ENCODE measurements at places on chromosomes 3 and 15. TPM values are rescaled to one million over a fixed set of nuclear protein-coding genes. Genes with fewer than 3 reads are reported as not detected.
A peak's percentile ranks its signal among the peaks of the same experiment; 100 is the strongest.

CLDN16 gene
- not detected for total RNA-seq

GOLGA8G gene
- total RNA-seq, result not detected

RLBP1 gene
- not detected for total RNA-seq

OR5K2 gene
- total RNA-seq, result not detected

NEK11 gene
- 1.1 TPM for total RNA-seq

IQSEC1 gene
- total RNA-seq, result 22.5 TPM

ZNF502 gene
- total RNA-seq, result 0.82 TPM

GPR27 gene
- 1.0 TPM for total RNA-seq

VGLL3 gene
- total RNA-seq, result not detected

BTLA gene
- total RNA-seq, result 33.7 TPM

CCR3 gene
- not detected for total RNA-seq

GABRR3 gene
- 0.05 TPM for total RNA-seq

PHLDB2 gene
- total RNA-seq, result 0.98 TPM

ARGFX gene
- total RNA-seq, result not detected

SLC9C1 gene
- not detected for total RNA-seq

FMN1 gene
- not detected for total RNA-seq

- peak; percentile 87 for DNase-seq
These were observed 41.3 kb downstream of the CMTM7 start for GRCh38 chr3:32432711-32433530.

GRCh38 chr3:169665264-169666075 lies 2.0 kb upstream of the MECOM start:
- no peak for DNase-seq

GRCh38 chr15:96402403-96402802 lies 71.9 kb downstream of the NR2F2 start:
- DNase-seq, result no peak

- DNase-seq, result no peak
These were observed 26.2 kb upstream of the COMMD4 start for GRCh38 chr15:75309711-75310110.

- no peak for DNase-seq
These were observed 66.4 kb downstream of the B3GALNT1 start for GRCh38 chr3:161038725-161039124.

- no peak for DNase-seq
These were observed 603 bp upstream of the PYDC2 start for GRCh38 chr3:191460360-191460759.

GRCh38 chr15:69666921-69667811 lies 214.5 kb downstream of the RPLP1 start:
- DNase-seq, result no peak

DNA sequence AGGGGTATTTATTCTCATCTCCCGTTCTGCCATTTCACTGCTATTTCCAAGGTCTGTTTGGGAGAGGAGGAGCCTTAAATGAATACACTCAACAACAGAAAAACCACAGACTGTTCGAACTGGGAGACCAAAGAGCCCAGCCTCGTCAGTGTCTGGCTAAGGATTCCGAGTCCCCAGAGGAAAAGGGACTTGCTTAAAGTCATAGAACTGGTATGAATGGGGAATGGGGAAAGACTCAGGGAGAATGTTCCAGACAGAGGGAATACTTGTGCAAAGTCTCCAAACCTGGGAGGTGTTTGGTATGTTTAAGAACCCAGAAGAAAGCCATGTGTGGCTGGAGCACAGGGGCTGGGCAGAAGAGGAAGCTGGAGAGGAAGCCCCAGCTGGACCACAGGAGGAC lies 46.9 kb downstream of the FAM43A start:
- DNase-seq, result no peak

GRCh38 chr3:115626006-115626409 lies 2.7 kb downstream of the GAP43 start:
- DNase-seq, result no peak

- peak; percentile 70 for DNase-seq
These were observed 17.5 kb downstream of the RFTN1 start for GRCh38 chr3:16496008-16496407.

- no peak for DNase-seq
These were observed 98.5 kb downstream of the ITPR1 start for GRCh38 chr3:4591669-4592068.

GRCh38 chr3:152011812-152012735 lies 138.6 kb downstream of the SUCNR1 start:
- no peak for DNase-seq

GRCh38 chr3:21562243-21562642 lies 188.8 kb downstream of the ZNF385D start:
- DNase-seq, result no peak

- DNase-seq, result no peak
These were observed 1.1 kb downstream of the PRRT3 start for GRCh38 chr3:9951126-9951525.

- DNase-seq, result no peak
These were observed 256.5 kb upstream of the NECTIN3 start for GRCh38 chr3:110815008-110815583.

DNA sequence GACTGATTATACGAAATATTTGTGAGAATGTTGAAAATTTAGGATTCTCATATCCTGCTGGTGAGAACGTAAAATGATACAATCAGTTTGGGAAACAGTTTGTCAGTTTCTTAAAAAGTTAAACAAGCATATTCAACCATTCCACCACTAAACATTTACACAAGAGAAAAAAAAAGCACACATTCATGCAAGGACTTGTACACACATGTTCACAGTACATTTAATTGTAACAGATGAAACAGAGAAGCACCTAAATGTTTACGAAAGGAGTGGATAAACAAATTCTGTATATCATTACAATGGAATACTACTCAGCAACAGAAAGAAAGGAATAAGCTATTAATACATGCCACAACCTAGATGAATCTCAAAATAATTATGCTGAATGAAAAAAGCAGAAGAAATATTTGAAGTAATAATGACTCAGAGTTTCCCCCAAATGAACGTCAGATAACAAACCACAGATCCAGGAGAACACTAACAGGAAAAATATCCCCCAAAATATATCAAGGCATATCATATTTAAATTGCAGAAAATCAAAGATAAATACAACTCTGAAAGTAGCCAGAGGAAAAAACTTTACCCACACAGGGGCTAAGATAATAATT lies 14.3 kb downstream of the ANKRD28 start:
- no peak for DNase-seq

- no peak for DNase-seq
These were observed 88.2 kb downstream of the RBPMS2 start for GRCh38 chr15:64687172-64687571.

DNA sequence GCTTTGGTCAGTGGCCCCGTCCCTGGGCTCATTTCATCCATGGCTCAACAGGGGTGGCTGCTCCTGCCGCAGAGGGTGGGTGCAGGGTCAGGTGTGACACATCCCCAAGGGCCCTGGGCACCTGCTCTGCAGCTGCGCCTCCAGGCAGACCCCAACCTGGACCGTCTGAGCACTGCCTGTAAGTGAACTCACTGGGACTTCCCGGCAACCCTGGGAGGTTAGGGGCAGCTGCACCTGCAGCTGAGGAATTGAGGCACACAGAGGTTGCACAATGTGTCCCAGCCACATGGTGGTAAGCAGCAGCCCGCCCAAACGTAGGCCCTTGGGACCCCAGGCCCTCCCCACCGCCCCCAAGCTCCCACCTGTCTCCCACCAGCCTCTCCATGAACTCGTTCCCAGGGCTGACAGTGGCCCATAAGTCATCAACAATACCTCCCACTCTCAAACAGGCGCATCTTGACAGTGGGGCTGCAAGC lies 55.1 kb downstream of the PLXNA1 start:
- no peak for DNase-seq

- DNase-seq, result no peak
These were observed 263.4 kb upstream of the WNT5A start for GRCh38 chr3:55750525-55750924.

- peak; percentile 60 for DNase-seq
These were observed 602 bp downstream of the TRIM71 start for GRCh38 chr3:32818229-32818969.

DNA sequence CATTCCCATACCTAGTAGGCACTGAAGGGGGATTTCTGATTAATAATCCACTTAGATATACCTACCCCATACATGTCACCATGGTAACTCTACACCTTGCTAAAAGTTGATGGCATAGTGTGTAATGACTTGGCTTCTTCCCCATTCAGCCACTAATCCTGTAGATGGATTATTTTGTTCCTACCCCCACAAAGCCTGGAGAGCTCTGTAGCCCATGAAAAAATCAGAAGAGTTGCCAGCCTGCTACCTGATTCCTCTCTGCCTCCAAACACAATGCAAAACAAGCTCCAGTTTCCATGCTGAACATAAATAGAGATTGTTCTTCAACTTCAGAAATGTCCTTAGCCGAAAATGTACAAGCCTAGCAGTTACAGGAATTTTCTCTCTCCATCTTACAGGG lies 98.9 kb upstream of the PFN2 start:
- DNase-seq, result no peak

GRCh38 chr3:25568525-25569078 lies 96.1 kb downstream of the TOP2B start:
- no peak for DNase-seq

DNA sequence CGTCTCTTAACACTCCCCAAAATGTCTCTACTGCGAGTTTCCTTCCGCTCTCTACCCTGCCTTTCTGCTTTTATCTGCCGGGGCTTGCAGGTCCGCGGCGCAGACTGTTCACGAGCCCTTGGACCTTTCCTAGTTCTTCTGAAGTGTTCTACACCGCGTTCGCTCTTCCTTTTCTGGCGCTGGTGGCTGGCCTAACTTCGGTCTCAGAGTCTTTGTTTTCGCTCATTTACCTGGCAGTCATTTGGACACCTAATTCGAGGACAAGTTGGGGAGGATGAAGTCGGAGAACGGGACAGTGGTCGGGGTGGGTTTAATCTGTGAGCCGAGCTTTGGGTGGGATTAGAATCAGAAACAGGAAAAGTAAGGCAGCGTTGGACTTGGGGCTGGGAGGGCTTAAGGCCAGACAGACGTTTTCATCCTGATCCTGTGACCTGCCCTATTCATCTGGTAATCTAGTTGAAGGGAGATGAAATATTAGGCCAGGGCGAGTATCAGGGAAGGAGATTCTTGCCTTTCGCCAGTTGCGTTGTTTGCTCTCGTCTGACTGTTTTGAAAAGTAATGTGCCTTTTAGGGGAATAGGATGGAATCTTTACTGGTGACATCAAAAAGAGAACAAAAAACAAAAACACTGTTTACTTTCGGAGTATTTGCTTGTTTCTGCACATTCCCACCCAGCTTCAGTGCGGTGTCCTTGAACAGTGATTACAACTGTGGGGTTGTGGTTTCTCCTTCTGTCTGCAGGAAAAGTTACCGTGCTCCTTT lies 1.8 kb downstream of the DIPK2A start:
- DNase-seq, result peak; percentile 57

- DNase-seq, result no peak
These were observed 82.7 kb upstream of the MBNL1 start for GRCh38 chr3:152185891-152186630.

GRCh38 chr3:71127052-71127831 lies 456.3 kb downstream of the FOXP1 start:
- DNase-seq, result peak; percentile 79

- DNase-seq, result peak; percentile 59
These were observed 74.6 kb downstream of the TGFBR2 start for GRCh38 chr3:30680789-30681648.

DNA sequence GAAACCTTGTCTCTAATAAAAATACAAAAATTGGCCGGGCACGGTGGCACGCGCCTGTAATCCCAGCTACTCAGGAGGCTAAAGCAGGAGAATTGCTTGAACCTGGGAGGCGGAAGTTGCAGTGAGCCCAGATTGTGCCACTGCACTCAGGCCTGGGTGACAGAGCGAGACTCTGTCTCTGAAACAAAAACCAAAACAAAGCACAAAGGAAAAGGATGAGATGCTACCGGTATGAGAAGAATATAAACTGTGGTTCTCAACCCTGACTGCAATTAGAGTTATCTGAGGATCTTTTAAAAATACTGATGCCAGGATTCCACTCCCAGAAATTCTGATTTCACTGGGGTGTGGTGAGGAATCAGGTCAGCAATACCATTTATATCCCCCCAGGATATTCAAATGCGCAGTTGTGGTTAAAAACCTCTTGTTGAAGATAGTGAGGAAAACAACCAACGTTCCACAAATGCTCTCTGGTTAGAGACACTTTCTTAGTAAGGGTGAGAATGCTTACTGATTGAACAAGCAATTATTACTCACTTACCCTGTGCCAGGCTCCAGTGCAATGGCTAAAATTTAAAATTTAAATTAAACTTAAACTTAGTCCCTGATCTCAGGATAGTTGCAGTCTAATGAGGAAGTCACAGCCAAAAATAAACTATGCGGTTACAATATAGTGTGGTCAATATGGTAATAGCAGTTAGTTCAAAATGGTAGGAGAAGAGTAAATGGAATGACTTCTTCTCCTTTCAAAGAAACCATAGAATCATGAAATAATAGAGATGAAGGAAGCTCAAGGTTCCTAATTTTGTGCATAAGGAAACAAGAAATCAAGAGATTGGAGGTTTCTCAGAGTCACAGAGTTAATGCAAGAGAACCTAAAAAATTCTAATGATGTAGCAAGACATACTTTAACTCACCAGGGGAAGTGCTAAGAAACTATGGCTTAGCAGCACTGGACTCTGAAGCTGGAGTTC lies 109.5 kb downstream of the SSR3 start:
- DNase-seq, result no peak

DNA sequence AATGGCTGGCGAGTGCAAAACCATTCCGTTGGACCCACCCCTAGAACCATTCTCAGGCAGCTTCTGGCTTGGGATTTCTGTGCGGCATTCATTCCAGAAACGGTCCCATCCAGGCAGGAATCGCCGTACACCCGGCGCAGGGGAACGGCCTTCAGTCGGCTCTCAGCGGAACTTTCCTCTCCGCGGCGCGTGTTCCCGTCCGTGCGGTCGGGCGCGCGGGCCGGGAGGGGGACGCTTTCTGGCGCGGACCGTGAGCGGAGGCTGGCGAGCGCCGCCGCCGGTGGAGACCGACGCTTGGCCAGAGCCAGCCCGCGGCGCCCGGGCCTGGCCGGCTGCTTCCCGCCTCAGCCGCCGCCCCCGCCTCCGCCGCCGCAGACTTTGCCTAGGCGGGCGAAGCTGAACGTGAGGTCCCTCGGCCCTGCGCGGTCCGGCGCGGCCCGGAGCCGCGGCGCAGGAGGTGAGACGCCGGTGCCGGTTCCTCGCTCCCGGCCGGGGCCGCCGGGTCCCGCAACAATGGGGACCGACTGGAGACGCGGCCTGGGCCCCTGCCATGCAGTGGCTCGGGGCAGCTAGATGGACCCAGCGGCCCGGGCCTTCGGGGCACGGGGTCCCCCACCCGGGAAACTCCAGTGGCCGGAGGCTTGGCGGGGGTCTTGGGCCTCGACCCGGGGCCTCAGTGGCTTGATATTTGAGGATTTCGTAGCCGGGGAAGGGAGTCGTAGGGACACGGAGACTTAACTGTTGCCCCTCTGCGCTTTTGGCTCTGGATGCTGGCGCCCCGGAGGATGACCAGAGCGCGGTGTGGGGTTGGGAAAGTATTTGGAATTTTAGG lies at the start of gene RAD54L2:
TSS of gene RAD54L2 (plus strand) at position 261 of the 832 bp plus-strand sequence. CDS start 51,702 bp downstream, outside the sequence.
- DNase-seq, result peak; percentile 94

- no peak for DNase-seq
These were observed 2.7 kb downstream of the AP2M1 start for GRCh38 chr3:184177331-184177731.

DNA sequence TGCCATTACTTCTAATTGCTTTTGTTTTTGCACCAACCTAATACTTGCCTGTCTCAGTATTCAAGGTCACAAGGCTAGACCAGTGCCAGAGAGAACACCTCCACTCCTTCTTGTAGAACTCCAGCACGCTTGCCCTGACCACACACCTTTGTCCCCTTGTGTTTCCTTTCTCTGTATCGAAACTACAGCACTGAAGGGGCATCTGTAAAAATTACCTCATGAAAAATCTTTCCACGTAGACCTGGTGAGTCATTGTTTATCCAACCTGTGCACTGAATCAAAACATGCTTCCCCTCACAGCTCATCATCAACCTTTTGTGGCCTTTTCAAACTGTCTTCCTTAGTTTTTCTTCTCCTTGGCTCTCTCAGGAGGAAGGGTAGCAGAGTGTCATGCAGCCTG lies 259.5 kb downstream of the THRB start:
- no peak for DNase-seq

All from activated CD4-positive, alpha-beta T cell treated with anti-CD3 and anti-CD28 coated beads, Interleukin-2, amount 10 ng/mL, durations not matched to agents 24 days and 14 days (primary cell).